ENCODE measurements at places on chromosomes 16 and 17.

DNA sequence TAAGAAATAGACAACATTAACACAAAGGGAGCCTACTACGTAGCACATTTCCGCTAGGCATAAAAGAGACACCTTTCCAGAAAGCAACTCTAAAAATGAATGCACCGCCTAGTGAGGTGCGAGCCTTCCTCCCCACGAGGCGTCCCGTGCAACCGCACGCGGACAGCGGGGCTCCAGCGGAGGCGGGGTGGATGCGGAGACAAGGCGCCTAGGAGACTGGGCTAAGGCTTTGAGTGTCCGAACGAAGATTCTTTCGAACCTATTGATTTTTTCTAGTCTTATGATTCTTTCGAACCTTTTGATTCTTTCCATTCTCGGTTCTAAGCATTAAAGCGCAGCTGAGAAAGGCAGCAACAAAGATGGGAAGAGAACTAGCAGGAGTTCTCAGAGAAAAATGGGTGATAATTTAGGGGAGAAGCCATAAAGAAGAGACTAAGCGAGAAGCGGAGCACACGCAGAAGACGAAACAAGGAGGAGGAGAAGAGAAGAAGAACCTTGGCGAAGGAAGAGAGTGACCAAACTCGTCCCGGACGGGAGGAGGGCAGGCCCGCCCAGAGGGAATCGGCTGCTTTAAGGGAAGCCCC, 394 bp upstream of the CPD start:
- no peak for DNase-seq

DNA sequence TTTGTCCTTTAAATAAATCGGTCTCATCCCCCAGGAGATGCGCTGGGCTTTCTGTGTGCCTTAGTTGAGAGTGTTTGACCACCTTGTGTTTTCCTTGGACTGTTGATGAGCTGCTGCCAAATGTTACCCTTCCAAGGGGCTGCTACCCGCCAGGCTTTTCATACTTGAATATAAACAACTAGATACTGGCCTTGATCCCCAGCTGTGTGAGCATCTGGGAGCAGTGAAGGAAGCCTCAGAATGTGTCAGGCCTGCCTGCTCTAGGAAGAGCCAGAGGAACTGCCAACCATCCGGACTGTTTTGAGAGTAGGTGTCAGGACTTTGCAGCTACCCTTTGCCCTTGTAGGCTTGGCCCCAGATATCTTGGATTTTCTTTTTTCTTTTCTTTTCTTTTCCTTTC, 57.8 kb downstream of the LDHD start:
- DNase-seq = no peak

DNA sequence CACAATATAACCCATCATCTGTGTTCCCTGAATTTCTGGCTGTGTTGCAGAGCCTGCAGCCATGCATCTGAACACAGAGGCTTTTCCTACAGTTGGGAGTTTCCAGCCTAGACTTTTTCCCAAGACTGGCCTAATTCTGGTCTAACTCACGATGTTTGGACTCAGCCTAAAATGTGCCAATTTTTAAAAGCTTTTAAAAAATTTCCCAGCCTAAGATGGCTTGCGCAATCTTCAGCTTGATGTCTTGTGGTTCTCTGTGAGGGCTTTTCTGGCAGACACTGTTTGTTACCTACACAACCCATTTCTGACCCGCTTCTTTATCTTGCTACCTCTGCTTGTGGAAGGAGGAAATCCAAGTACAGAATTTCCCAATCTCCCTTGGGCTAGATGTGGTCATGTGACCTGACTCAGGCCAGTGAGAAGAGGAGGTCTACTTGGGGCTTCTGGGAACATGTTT, 72.7 kb upstream of the GAS7 start:
- DNase-seq = no peak

- no peak for DNase-seq
Observed at GRCh38 chr17:50101346-50102163, 6.4 kb downstream of the PDK2 start.

GRCh38 chr16:4915226-4915761, 21.7 kb downstream of the PPL start:
- no peak for DNase-seq

- no peak for DNase-seq
Observed at GRCh38 chr17:73544333-73544732, 99.9 kb downstream of the SDK2 start.

DNA sequence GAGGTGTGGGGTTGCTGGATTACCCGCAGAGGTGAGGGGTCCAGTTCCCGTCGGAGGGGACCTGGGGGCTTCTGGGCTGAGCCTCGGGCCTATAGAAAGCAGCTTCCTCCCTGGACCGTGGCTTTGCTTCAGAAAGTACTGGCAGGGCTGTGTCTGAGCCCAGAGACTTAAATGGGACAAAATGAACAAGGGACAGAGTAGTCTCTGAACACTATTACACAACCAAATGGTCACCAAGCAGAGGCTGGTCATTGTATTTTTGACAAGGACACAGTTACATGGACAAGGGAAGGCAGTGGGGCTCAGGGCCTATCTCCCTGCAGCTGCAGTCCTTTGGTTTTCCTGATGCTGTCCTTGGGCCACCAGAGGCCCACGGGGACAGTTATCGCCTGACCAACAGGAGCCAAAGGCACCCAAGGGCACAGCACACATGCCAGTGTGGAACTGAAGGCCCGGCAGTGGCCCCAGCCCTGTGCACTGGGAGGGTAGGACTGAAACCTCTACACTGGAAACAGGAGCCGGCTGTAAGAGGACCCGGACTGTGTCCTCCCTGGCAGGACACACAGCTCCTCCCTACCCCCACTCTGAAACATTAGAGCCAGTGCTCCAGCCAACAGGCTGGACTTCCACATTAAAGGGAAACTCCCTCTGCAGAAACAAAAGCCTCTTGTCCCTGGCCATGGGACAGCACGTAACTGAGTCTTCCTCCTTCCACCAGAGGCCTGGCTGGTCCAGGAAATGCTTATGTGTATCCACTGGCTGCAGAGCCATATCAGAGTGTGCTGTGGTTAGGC, 26.0 kb upstream of the ERN1 start:
- peak; percentile 14 for DNase-seq

GRCh38 chr17:5033352-5034015, 1.7 kb downstream of the SLC52A1 start:
- DNase-seq = no peak

DNA sequence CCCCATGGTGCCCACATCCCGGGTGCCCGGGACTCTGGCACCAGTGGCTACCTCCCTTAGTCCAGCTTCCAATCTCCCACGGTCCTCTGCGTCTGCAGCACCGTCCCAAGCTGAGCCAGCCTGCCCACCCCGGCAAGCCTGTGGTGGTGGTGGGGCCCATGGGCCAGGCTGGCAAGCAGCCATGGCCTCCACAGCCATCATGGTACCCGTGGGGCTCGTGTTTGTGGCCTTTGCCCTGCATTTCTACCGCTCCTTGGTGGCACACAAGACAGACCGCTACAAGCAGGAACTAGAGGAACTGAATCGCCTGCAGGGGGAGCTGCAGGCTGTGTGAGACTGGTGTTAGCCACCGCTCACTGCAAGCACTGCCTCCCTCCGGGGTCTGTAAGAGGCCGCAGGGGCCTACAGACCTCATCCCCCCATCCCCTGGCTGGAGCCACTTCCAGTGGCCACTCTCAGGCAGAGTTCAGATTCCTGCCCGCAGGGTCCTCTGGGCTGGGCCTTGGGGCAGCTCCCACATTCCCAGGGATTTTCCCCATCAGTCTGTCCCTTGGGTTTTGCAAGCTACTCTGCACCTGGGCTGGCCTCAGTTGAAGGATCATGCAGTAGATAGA, 3.9 kb upstream of the SETD1A start:
- peak; percentile 54 for DNase-seq

- DNase-seq = no peak
Observed at GRCh38 chr16:17768257-17768656, 297.5 kb upstream of the XYLT1 start.

DNA sequence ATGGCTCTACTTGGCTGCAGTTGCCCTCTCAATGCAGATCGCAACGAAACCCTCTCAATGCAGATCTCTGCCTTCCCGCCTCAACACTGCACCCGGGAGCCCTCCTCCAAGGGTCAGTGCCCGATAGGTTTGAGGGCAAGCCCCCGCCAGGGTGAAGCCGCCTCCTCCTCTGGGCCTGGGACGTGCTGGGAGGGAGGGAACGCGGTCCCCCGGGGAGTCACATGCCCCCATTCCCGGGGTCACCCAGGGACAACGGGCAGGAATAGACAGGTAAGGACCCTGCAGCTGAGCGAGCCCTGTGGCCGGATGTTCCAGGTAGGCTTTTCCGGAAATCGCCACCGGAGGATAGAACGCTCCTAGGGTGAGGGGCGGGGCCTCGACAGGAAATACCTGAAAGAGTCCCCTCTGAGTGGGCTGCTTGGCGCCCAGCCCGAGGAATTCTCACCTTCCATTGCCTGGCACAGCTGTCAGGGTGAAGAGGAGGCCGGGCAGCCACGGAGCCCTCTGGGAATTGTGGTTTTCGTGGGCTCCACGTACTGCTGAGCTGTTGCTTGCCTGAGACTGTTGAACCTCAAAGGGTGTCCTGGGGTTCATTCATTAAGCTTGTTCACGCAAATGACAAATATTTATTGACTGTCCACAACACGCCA, 12.8 kb downstream of the ZNF174 start:
- no peak for DNase-seq

DNA sequence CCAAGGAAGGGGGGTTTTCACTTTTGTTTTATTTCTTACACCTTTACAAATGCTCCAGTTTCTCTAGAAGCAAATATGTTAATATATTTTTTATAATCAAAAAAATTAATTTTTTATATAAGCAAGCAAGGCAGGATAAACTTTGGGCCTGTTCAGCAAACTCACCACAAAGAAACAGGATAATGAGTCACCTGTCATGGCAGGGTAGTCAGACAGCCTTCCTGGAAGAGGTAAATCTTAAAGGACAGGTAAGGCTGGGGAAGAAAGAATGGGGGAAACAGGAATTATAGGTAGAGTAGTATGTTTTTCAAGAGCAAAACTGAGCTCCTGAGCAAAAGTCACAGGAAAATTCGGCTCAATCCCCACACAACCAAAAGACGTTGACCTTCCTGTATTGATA, 186.3 kb upstream of the SOX9 start:
- no peak for DNase-seq

GRCh38 chr17:41565338-41565737, 6.5 kb downstream of the KRT9 start:
- no peak for DNase-seq

All from Kasumi-1 (cell line).